ENCODE measurements at places on chromosomes 4 and X.

DNA sequence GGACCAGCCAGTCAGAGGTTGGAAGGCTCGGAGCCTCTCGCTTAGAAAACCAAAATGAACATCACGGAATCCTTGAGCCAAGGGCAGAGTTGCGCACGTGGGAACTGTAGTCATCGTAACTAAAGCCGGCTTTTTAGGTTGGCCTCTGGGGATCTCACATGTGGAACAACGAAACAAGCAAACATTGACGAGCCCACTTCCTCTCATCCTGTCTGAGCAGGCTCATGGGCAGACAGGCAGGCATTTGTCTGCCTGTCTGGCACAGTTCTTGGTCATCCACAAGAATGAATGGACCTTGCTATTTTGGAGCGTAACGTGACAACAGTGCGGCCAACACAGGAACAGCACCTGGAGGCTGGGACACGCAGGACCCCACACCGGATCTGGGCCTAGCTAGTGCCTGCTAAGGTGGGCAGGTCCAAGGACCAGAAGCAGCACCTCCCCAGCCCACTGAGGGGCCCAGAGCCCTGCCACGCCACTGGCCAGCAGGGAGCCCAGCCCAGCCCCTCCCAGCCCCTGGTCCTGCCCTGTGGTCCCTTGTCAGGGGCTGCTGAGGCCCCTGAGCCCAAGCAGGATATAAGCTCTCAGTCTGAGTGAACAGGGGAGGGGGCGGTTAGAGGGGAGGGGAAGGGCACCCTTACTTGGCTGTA lies 9.2 kb upstream of the TREX2 start:
- DNase-seq: no peak

- DNase-seq: no peak
Measured at GRCh38 chrX:153902385-153902784, 2.1 kb upstream of the AVPR2 start.

DNA sequence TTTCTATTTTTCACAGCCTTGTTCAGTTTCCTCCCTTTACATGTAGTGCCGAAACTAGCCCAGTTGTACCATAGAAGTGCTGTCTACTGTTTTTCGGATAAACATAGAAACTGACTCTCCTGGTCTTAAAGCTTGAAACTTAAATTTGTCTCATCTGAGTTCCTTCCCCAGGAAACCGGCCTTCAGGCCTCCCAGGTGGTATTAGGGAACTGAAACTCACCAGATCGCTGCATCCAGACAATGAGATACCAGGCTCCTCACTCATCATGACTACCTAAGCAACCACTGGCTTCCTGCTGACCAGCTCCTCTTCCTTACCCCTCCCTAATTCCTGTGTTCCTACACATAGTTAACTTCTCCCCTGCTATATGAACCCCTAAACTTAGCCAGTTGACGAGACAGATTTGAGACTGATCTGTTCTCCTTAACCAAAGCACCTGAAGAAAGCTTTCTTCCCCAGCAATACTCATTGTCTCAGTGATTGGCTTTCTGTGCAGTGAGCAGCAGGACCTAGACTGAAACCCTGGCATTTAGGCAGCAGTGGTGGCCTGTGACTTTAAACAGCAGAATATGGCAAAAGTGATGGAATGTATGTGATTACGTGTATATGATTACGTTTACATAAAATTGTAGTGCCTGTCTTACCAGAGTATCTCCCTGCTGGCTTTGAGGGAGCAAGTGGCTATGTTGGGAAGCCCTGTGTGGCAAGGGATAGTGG lies 959.1 kb upstream of the LCORL start:
- peak; percentile 8 for DNase-seq

DNA sequence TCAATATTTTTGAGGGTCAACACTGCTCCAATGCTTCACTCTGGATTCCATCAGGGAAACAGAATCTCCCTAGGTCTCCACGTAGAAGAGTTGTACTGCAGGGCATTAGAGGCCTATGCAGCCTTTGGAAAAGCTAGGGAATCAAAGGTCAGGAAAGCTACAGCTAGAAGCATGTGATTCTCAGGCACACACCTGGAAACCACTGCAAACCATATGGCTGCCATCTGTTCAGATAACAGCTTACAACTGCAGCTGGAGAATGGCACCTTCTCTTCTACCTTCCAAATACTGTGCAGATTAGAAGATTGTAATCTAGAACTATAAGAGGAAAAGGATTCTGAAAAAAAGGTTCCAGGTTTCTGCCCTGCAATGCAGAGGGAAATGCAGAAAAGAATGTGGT lies 60.6 kb downstream of the BTC start:
- DNase-seq: no peak
